ENCODE measurements at places on chromosomes 4 and X.

GRCh38 chr4:11468901-11469300 is 40.2 kb upstream of the HS3ST1 start:
- no peak for DNase-seq

DNA sequence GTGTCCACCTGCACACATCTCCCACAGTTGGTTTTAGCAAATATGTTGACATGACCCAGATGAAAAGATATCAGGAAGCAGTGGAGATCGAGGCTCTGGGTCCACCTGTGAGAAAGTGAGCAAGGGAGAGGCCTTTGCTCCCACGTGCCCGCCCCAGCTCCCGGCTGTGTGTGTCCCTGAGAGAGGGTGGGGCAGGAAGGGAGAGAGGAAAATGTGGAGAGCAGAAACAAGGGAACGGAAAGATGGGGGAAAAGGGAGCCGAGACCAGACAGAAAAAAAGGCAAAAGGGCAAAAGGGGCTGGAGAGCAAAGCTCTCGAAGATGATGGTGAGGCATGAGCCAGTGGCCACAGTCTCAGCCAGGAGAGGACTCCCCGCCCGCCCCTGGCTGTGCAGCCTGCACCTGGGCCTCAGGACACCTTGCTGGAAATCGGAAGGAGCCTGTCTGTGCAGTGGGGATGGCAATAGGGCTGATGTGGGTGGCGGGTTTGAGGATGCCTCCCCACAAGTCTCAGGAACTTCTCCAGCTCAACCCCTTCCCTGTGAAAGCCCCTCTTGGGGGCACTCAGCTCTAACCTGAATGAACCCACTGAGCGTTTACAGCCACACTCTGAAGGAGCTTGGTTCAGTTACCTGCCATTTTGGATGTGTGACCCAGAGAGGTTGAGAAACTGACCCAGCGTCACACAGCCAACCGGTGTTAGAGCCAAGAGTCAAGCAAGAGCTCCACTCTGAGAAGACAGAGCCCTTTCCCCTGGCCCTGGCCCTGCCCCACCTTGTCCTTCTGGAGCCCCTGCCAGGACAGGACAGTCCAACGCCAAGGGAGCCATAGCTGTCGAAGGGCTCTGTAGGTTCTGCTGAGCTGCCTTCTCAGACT is 20.3 kb upstream of the MSX1 start:
- no peak for DNase-seq

GRCh38 chrX:15908603-15909290 is 54.1 kb upstream of the AP1S2 start:
- no peak for DNase-seq

DNA sequence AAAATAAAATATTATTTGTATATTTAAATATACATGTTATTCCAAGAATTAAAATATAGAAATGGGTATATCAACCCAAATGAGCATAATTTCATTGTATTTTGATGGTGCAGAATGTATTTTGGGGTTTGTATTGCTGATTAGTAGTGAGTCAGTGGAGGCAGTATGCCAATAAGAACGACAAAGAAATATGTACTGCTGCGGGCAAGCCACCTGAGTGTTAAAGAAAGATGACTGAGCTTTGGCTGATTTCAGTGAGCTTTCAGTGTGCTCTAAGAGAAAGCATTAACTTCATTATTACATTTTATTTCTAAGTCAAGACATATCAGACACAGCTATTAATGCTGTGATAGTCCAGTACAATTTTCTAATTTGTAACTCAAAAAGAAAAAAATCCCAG is 297.8 kb downstream of the ANK2 start:
- no peak for DNase-seq

DNA sequence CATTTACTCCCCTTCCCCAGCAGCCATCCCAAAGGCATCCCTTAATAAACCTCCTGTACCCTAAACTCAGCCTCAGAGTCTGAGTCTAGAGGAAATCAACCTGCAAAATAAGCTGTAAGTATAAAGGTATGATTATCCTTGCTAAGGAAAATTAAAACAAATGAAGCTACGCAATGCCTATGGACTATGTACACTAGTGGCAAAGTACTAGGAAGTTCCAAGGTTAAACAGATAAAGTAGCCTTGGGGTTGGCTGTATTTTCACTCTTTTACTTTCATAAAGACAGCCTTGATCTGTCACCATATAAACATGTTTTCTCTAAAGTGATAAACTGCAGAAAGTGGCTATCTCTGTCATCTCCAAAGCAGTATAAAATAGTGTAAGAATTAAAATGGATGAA is 35.9 kb downstream of the MAP3K15 start:
- no peak for DNase-seq

- DNase-seq, result no peak
Observed at GRCh38 chrX:2889045-2889605, 40.0 kb downstream of the ARSD start.

DNA sequence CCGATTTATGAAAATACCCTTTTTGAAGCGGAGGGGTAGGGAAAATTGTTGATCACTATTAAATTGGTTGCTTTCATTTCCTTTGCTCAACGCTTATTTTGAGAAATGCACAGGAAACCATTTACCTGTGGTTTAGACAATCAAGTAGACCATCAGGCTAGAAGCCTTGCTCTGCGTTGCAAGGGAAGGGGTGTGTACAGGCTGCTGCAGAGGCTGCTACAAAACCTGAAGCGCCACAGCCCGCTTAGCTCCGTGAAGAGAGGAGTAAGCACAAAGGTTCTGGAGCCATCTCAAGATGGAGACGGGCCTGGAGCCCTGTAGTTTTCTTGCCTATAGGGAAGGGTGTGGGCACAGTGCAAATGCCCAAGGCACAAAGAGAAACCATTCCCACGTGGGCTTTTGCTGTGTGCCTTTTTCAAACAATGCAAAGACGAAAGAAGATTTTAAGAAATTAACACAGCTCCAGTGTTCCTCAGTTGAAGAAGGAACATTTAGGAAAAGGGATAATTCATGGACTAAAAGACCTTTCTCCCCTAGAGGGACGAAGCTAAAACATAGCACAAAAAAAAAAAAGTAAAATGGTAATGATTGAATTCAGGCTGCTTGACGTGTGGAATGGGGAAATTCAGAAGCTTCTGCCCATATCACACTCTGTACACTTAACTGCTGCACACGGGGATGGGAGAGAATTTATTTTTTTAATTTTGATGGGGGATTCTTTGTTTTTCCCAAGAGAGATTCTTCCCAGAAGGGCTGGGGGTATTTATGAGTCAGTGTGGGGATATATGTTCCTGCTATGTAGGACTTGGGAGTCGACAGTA is 3.5 kb downstream of the TMSB4X start:
- DNase-seq, result no peak

- no peak for DNase-seq
Observed at GRCh38 chr4:165711436-165711835, 161.6 kb upstream of the TLL1 start.
